ENCODE measurements at places on chromosomes 1 and 21. TPM values are rescaled to one million over a fixed set of nuclear protein-coding genes. Genes with fewer than 3 reads are reported as not detected.

The SMPDL3B gene
- 1.8 TPM for total RNA-seq

The CDC20 gene
- 76.2 TPM for total RNA-seq

DNA sequence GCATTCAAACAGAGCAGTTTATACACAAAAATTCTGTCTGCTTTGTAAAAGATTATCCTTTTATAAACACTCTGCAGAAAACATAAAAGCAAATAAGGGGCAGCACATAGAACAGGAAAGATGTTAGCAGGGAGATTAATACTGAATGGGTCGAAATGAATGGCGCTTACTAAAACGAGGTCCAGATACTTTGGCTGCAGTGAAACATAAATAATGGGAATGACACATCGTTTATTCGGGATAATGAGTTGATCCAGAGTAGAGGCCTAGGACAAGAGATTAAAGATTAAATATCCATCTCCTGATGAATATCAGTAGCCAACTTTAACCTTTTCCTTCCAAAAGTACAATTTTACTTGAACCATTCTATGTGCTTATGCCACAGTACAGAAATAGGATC is 54.4 kb upstream of the PROX1 start:
- ATAC-seq: no peak

DNA sequence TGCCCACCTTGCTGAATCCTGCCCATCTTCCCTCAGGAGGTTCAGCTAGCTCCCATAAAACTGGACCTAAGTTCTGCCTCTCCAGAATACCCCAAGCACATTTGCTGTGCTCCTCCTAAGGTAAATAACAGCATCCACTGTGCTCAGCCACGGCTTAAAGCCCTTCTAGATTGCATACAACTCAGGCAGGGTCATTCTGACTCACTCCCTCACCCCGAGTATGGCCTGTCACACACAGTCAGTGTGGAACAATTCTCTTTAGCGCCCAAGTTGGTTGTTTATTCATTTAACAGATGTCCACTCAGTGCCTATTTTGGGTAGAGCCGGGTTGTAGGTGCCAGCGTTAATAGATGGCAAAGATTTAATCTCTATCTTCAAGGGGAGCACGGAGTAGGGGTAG is 147.5 kb upstream of the EDN2 start:
- no peak for ATAC-seq

DNA sequence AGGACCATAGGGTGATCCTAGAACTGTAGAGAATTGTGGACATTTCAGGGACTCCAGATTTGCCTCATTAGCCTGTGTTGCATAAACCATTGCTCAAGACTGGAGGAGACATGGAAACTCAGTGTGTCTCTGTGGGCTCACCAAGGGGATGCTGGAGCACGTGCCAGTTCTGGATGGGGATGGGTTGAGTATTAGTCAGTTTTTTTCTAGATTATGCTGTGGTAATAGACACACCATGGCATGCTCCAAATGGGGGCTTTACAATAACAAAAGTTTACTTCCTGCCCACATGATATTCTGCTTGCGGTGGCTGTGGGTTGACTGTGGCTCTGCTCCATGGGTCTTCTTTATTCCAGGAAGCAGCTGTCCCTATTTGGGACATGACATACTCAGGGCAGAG is 125.4 kb downstream of the FOXD2 start:
- no peak for ATAC-seq

The SLAMF9 gene
- total RNA-seq: 0.28 TPM

The ST6GALNAC3 gene
- 0.72 TPM for total RNA-seq

DNA sequence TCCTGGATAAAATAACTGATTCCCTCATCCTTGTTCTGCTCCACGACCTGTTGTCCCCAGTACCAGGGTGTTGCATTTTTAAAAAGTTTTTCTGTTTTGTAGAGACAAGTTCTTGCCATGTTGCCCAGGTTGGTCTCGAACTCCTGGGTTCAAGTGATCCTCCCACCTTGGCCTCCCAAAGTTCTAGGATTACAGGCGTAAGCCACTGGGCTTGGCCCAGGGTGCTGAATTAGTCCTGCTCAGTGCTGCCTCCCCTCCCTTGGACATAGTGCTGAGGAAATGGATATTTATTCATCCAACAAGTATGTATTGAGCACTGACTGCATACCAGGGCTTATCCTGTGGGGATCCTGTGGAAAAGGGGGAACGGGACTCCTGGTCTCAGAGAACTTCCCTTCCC is 126.4 kb downstream of the PTPRU start:
- ATAC-seq: no peak

GRCh38 chr1:23368562-23369334 is 888 bp downstream of the ZNF436 start:
- ATAC-seq: peak; percentile 79

The ANKRD34A gene
- 0.12 TPM for total RNA-seq

- no peak for ATAC-seq
Observed at GRCh38 chr1:59601041-59601441, 213.7 kb upstream of the HOOK1 start.

The CYP4A22 gene
- not detected for total RNA-seq
